Right lobe of liver (tissue), 6 donors: ENCODE measurements at places on chromosomes 7 and 10. TPM values are rescaled to one million over a fixed set of nuclear protein-coding genes. Genes with fewer than 3 reads are reported as not detected.

- no peaks in the 10 kb centered on the region for H3K27me3 ChIP-seq
- H3K27ac ChIP-seq: no peak overlapping the region
- DNase-seq: no peak
- H3K4me3 ChIP-seq: no peak overlapping the region
- H3K36me3 ChIP-seq: no peaks in the 10 kb centered on the region
These were observed 64.2 kb downstream of the ARMC3 start for GRCh38 chr10:22992075-22992474.

GRCh38 chr7:96188591-96188991 lies 133.3 kb downstream of the SLC25A13 start:
- no peak for DNase-seq
- no peaks in the 10 kb centered on the region for H3K4me1 ChIP-seq
- H3K36me3 ChIP-seq: peaks cover 10% of the 10 kb centered on the region
- H3K27me3 ChIP-seq: no peaks in the 10 kb centered on the region
- no peak overlapping the region for H3K4me3 ChIP-seq
- no peak overlapping the region for H3K27ac ChIP-seq

DNA sequence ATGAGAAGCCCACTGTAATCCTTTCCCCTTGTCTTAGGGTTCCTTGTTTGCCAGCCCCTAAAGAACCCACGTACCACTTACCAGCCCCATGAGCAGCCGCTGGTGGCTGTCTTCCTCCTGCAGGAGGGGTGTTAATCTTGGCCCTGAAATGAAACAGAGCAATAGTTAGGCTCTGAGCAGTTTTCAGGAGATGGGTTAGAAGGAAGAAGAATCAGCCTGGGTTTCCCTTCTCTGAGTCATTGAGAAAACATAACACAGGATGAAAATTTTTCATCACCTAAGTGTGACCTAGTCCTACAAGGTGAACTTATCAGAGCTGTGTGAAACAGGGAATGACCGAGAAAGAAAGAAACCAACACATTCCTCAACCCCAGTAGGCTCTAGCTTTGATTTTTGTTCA lies 90.0 kb downstream of the GSAP start:
- H3K4me1 ChIP-seq: no peaks in the 10 kb centered on the region
- no peak overlapping the region for H3K27ac ChIP-seq
- no peaks in the 10 kb centered on the region for H3K27me3 ChIP-seq
- no peaks in the 10 kb centered on the region for H3K36me3 ChIP-seq
- no peak for DNase-seq

DNA sequence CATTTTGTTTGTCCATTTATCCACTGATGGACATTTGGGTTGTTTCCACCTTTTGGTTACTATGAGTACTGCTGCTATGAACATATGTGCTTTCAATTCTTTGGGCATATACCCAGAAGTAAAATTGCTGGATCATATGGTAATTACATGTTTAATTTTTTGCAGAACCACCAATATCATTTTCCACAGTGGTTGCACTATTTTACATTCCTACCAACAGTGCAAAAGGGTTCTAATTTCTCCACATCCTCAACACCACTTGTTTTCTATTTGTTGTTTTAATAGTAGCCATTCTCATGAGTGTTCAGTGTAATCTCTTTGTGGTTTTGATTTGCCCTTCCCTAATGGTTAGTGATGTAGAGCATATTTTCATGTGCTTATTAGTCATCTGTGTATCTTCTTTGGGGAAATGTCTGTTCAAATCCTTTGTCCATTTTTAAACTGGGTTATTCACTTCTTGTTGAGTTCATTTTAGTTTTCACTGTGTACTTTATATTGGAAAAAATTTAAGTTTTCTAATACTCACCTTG lies 101.9 kb downstream of the HIBADH start:
- H3K27ac ChIP-seq: no peak overlapping the region
- H3K4me3 ChIP-seq: no peak overlapping the region
- H3K27me3 ChIP-seq: no peaks in the 10 kb centered on the region
- DNase-seq: no peak
- H3K4me1 ChIP-seq: no peaks in the 10 kb centered on the region

DNA sequence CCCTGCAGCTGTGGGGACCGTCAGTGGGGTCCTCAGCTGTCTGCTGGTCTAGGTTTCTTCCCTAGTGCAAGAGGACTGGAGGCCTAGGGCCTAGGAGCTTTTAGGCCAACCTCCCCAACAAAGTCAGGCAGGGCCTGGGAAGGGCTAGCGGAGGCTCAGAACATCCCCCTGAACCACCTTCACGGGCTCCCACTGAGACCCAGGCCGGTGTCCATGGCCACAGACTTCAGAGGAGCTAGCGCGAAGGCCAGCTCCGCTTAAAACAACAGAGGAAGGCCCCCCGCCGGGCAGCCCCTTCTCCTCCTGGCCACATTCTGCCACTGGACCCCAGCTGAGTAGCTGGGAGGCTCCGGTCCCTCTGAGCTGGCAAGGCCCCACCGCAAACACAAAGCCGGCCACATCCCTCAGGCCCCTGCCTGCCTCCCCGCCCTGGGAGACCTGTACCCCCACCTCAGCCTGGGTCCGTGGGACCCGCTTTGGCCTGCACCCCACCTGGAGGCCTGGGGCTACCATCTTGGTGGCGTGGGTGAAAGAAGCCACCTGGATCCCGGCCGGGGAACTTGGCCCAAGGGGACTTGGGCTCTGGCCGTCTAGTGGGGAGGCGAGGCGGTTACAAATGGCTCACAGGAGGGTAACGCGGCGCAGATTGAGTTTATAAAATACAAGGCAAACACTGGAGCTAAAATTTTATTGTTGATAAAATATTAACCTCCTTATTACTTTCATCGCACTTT lies 5.4 kb upstream of the UNCX start:
- H3K27ac ChIP-seq: no peak overlapping the region
- H3K4me3 ChIP-seq: no peak overlapping the region
- no peak for DNase-seq
- no peaks in the 10 kb centered on the region for H3K36me3 ChIP-seq
- H3K27me3 ChIP-seq: peaks cover 72% of the 10 kb centered on the region

DNA sequence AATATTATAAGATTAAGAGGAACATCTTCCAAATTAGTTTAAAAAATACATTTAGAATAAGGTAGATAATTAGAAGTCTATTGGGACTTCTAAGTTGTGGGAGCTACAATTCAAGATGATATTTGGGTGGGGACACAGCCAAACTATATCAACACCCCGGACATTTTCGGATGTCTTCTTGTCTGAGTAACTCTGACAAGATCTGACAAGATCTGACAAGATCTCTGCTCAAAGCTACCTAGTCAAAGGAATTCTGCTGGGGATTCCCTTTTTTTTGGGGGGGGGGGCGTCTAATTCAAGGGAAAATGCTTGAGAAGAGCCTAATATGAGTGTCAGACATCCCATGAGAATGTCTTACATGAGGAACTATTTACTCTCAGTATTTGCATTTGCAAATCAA lies 5.2 kb upstream of the AGMO start:
- no peak for DNase-seq
- no peak overlapping the region for H3K27ac ChIP-seq
- H3K27me3 ChIP-seq: no peaks in the 10 kb centered on the region

GRCh38 chr7:129950191-129950932 lies 2.4 kb downstream of the UBE2H start:
- no peaks in the 10 kb centered on the region for H3K4me1 ChIP-seq
- DNase-seq: no peak
- no peaks in the 10 kb centered on the region for H3K27me3 ChIP-seq
- H3K27ac ChIP-seq: peak overlapping the region; percentile 96
- peak overlapping the region; percentile 88 for H3K4me3 ChIP-seq

DNA sequence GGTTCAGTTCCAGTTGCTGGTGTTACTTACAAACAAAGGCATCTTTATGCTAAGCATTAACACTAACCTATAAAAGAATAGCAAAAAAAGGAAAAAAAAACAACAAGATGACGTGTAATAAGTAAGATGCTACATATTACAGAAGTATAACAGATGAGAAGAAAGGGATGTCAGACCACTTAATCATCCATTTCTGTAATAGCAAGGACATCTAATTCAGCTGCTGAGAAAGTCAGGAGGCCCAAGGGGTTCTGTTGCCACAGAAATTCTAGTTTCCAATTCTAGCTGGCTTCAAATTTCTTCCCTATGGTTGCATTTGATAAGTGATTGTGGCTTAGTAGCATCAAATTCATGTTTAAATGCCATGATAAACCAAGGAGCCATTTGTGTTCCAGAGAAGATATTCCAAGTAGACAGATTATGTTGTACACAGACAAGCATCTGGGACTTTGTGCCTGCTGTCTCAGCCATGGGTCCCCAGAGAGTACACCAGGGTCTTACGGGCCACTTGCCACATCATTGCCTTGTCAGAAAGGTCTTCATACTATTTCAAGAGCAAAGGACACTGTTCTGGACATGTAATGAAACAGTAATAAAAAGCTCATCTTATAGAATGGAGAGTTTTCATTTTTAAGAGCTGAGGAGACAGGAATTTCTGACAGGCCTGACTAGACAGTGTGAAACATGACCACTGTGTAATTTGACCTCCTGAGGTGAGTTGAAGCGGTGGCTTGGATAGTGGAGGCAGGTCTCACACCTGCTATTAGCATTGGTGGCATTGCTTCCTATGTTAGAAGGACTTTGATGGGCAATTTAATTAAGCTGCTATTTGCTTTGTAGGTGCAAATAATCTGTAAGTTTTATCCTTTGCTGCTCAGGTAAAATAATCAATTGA lies 4.2 kb upstream of the ASB4 start:
- H3K4me3 ChIP-seq: no peak overlapping the region
- no peak for DNase-seq
- H3K36me3 ChIP-seq: no peaks in the 10 kb centered on the region
- H3K27me3 ChIP-seq: no peaks in the 10 kb centered on the region
- H3K27ac ChIP-seq: no peak overlapping the region

DNA sequence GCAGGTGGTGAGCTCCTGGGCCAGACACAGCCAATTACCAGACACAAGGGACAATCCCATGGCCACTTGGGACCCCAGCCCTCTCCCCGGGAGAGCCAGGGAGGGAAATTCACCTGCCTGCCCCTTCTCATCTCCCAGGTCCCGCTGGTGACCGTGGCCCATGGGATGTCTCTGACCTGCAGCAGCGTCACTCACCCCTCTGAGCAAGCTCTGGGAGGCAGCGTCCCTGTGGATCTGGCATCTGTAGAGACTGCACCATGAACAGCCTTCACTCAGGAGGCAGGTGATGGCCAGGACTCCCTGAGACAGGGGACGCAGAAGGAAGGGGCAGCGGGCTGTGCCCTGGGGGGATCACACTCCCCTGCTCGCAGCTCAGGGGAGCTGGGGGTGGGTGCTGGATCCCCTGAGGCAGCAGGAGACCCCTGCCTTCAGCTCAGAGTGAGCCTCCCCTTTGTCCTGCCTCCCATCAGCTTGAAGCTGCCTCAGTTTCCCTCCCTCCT lies 90.8 kb downstream of the FOXL3 start:
- no peaks in the 10 kb centered on the region for H3K27me3 ChIP-seq
- no peak overlapping the region for H3K4me3 ChIP-seq
- DNase-seq: peak; percentile 39
- no peak overlapping the region for H3K27ac ChIP-seq

DNA sequence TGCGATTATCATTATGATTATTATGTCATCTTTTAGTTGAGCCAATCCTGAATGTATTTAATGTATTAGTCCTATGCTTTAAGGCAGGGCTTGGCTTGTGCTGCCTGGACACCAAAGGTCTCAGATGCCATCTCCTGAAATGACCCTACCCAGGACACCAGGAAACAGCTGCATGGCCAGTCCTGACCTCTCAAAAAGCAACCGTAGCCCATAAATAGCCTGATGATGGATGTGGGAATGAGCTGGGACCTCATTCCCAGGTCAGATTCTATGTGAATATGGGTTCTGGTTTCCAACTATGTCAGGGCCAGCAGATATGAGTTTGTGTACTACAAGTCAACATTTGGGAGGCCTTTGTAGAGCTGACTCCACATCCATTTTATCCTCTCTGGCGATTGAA lies 438.4 kb downstream of the NRG3 start:
- H3K36me3 ChIP-seq: no peaks in the 10 kb centered on the region
- DNase-seq: no peak
- no peaks in the 10 kb centered on the region for H3K4me1 ChIP-seq
- H3K27ac ChIP-seq: no peak overlapping the region

DNA sequence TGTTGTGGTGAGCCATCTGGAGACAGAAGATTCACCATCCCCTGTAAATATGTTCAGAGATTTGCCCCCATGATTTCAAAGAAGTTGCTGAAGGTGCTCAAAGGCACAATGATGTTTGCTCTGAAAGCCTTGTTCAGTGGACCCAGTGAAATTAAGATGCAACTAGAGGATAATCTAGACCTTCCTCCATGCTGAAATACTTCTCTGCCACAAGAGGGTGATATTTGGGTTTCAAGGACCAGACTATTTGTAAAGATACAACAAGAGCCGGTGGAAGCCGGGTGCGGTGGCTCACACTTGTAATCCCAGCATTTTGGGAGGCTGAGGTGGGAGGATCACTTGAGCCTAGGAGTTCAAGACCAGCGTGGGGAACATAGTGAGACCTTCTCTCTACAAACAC lies 13.5 kb upstream of the MSRB2 start:
- H3K4me1 ChIP-seq: no peaks in the 10 kb centered on the region
- no peak overlapping the region for H3K27ac ChIP-seq
- no peak for DNase-seq
- H3K36me3 ChIP-seq: no peaks in the 10 kb centered on the region
- no peak overlapping the region for H3K4me3 ChIP-seq

DNA sequence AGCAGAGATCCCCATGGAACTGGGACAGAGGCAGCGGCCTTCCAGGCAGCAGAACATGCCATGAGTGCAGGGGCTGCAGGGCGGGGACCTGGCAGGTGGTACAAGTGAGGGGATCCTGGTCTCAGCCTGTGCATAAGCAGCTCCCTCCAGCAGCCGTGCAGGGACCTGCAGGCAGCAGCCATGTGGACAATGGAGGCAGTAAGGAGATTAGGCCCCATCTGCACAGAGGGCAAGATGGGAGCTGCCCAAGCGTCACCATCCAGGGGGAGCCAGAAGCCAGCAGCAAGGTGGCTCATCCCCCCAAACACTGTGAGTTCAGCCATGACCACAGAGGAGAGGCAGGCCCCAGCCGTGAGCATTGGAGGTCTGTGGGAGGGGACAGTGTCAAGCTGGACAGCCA lies 3.1 kb downstream of the DDC start:
- no peaks in the 10 kb centered on the region for H3K36me3 ChIP-seq
- no peak for DNase-seq
- H3K4me3 ChIP-seq: no peak overlapping the region
- H3K27ac ChIP-seq: no peak overlapping the region
- H3K4me1 ChIP-seq: peaks cover 28% of the 10 kb centered on the region

DNA sequence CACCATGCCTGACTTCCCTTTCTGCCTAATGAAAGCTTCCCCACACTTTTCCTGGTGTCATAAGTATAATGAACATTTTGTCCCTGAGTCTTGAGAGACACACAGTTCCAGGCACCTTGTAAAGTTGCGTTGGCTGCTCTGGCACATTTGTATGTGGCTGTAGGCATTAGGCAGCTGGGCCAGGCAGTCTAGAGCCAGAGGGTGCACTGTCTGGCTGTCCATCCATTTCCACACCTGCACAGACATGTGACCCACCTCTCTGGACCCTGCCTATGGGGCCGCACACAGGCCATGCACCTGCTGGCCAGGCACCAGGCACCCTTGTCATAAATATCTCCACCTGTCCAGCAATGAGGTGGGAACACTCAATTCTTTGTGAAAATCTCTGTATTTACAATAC lies 54.7 kb upstream of the ANTXRL start:
- no peak overlapping the region for H3K27ac ChIP-seq
- no peak overlapping the region for H3K4me3 ChIP-seq
- peak; percentile 40 for DNase-seq
- H3K36me3 ChIP-seq: no peaks in the 10 kb centered on the region

Gene ALOX5
- 10.9 TPM for total RNA-seq

Gene GPR85
- 0.25 TPM for total RNA-seq

Gene ADIRF
- 27.4 TPM for total RNA-seq
